ENCODE measurements at places on chromosomes 11 and 22. TPM values are rescaled to one million over a fixed set of nuclear protein-coding genes. Genes with fewer than 3 reads are reported as not detected.

The ANO9 gene
- total RNA-seq = not detected

The OR8A1 gene
- total RNA-seq = not detected

The GRM5 gene
- not detected for total RNA-seq

The CBLIF gene
- not detected for total RNA-seq

The PAX6 gene
- 12.4 TPM for total RNA-seq

The MMP12 gene
- total RNA-seq = 0.12 TPM

The PKP3 gene
- 24.1 TPM for total RNA-seq

The CARNS1 gene
- not detected for total RNA-seq

The KCTD21 gene
- 4.3 TPM for total RNA-seq

The MOV10L1 gene
- not detected for total RNA-seq

The ACR gene
- not detected for total RNA-seq

The HBB gene
- not detected for total RNA-seq

The IRAG1 gene
- total RNA-seq = not detected

The DENND6B gene
- 0.15 TPM for total RNA-seq

The OR51B2 gene
- total RNA-seq = not detected

The RASD2 gene
- total RNA-seq = 0.56 TPM

The CLNS1A gene
- 365 TPM for total RNA-seq

The SLCO2B1 gene
- not detected for total RNA-seq

The TMEM225 gene
- not detected for total RNA-seq

The ZNF74 gene
- 7.0 TPM for total RNA-seq

The OR52I1 gene
- not detected for total RNA-seq
